ENCODE measurements at places on chromosomes 1 and 21.

DNA sequence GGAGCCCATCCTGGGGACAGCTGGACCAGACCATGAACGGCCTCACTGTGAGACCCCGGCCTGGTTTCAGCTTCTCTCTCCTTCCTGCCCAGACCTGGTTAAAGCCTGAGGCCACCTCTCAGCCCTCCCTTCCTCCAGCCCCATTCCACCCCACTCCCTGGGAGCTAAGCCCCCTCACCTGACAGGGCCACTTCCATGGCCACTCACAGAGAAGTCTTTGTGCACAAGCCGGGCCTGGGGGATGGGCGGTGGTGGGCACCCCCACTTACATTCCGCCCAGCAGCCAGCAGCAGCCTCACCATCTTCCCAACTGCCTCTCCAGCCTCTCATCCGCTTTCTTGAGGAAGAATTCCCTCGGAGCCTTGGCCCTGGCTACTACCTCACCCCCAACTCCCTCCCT is 40.4 kb downstream of the RHBG start:
- no peak overlapping the region for H3K27ac ChIP-seq
- H3K27me3 ChIP-seq, result peaks cover 44% of the 10 kb centered on the region
- H3K4me1 ChIP-seq, result no peaks in the 10 kb centered on the region
- no peaks in the 10 kb centered on the region for H3K36me3 ChIP-seq
- no peak overlapping the region for H3K4me3 ChIP-seq

- H3K36me3 ChIP-seq, result peaks cover 43% of the 10 kb centered on the region
- H3K27me3 ChIP-seq, result no peaks in the 10 kb centered on the region
- no peak for DNase-seq
- H3K4me1 ChIP-seq, result peaks cover 74% of the 10 kb centered on the region
- peak overlapping the region; percentile 67 for H3K4me3 ChIP-seq
- peak overlapping the region; percentile 64 for H3K27ac ChIP-seq
These were observed 76.8 kb downstream of the SLC45A1 start for GRCh38 chr1:8394456-8395321.

DNA sequence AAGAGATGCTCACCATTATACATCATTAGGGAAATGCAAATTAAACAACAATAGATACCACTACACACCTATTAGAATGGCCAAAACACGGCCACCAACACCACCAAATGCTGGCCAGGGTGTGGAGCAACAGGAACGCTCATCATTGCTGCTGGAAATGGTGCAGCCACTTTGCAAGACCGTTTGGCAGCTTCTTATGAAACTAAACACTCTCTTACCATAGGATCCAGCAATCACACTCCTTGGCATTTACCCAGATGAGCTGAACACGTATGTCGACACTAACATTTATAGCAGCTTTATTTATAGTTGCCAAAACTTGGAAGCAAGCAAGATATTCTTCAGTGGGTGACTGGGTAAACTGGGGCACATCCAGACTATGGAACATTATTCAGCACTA is 28.9 kb upstream of the ADARB1 start:
- H3K27me3 ChIP-seq, result peaks cover 20% of the 10 kb centered on the region
- no peaks in the 10 kb centered on the region for H3K4me1 ChIP-seq
- no peak overlapping the region for H3K4me3 ChIP-seq
- DNase-seq, result no peak
- no peaks in the 10 kb centered on the region for H3K36me3 ChIP-seq

- no peaks in the 10 kb centered on the region for H3K27me3 ChIP-seq
- no peak overlapping the region for H3K4me3 ChIP-seq
- no peak for DNase-seq
- no peak overlapping the region for H3K27ac ChIP-seq
- peaks cover 12% of the 10 kb centered on the region for H3K4me1 ChIP-seq
These were observed 356.4 kb upstream of the PLXNA2 start for GRCh38 chr1:208600456-208601190.

GRCh38 chr1:234925440-234926263 is 203.0 kb downstream of the TOMM20 start:
- peaks cover 11% of the 10 kb centered on the region for H3K36me3 ChIP-seq
- peak overlapping the region; percentile 72 for H3K4me3 ChIP-seq
- no peak for DNase-seq
